Brain microvascular endothelial cell (primary cell): ENCODE measurements at places on chromosomes 1 and 21.

DNA sequence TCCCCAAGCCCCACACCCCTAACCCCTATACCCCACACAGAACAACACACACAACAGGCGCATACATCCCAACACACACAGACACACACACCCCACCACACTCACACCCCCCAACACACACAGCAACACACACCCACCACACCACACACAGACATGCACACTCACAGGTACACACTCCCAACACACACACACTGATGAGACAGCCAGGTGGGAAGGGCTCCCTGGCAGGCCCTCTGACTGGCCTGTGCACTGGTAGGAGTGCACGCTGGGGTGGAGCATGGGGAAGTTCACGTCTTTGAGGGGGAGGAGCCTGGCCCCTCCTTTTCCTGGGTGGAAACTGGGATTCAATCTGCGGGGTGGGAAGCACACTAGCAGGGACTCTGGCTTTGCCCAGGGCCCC lies 116.7 kb downstream of the RHOU start:
- DNase-seq = no peak

DNA sequence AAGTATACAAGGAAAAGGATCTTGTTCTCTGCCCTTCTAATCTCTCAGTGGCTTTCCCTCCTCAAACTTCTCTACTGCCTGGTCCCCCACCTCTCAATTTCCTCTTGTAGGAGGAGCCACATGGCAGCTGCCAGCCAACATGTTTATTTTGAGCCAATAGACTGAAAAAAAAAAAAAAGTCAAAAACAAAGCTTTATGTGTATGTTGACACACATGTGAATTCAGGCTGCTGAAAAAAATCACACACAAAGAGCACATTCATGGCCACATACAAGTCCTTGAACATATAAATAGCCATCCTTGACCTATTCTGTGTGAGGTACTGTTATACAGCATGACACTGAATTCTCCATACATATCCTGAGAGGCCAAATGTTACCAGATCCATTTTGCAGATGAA lies 3.7 kb downstream of the PTPN14 start:
- DNase-seq = no peak

GRCh38 chr1:86156566-86157455 lies at the start of gene COL24A1:
TSS of gene COL24A1 (minus strand) at chr1:86156772. CDS start at chr1:86156396, 376 bp downstream.
- DNase-seq = peak; percentile 54

DNA sequence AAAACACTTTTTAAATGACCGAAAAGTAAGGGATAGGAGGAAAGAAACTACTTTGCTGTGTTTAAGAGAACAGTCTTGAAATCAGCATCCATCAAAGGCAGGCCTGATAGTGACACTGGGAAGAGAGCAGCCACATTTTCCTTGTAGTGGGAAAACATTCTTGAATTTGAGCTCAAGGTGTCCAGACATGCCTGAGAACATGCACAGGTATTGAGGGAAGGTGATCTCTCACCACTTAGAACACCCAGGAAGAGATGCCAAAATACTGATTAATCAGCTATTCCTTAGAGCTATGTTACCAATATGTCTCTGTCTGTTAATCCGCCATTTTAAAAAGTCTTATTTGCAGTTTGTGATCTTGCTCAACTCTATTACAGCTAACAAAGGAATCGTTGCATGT lies 25.9 kb downstream of the IL12RB2 start:
- no peak for DNase-seq

DNA sequence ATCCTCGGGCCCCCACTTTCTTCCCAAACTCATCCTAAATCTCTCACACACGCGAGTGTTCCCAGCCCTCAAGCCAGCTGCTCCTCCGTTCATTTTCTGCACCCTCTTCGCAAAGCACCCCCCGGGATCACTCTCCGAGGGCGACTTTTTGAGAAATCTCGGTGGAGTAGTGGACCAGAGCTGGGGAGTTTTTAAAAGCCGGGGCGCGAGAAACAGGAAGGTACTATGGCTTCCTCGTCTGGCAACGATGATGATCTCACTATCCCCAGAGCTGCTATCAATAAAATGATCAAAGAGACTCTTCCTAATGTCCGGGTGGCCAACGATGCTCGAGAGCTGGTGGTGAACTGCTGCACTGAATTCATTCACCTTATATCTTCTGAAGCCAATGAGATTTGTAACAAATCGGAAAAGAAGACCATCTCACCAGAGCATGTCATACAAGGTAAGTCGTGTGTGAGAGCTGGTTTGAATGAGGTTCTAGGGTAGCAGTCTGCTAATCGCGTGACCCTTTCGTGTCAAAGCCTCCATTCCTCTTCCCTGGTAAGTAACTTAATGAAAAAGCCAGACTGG lies 800 bp downstream of the DR1 start:
- DNase-seq = no peak

DNA sequence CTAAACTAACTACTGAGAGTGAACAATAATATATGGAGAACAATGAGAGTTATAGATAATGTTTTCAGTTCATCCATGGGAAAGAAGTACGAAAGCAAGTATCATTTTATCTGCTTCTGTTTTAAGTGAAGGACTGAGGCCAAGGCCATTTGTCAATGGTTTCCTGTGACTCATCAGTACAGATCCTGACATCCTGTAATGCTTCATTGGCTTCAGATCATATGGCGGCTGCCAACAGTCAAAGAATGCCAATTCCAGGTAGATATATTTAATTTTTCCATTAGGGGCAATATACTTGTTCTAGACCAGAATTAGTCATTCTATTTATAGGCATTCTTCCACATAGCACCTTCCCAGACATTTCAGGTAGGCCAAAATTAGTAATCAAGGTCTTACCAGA lies 97.3 kb downstream of the USH2A start:
- no peak for DNase-seq

DNA sequence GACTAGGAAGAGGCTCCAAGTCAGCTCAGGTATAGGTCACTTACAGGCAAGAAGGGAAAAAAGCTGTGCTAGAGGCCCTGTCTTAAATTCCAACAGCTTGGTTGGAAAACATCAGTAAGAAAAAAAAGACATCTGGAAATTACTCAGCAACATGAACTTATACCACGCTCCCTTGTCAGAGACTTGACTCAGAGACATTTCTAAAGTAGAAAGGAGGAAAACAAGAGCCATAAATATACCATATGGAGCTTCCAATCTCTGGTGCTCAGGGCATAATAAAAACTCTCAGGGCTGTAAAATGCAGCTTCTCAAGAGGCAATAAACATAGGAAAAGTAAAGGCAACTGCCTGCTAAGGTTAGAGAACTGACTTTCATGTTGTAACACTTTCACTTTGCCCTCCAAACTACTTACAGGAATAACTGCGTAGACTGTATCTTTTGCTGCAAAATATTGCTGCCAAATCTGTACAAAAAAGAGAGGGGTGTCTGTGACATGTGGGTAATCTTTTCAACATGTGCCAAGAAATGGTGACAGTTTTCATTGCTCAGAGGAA lies 14.7 kb downstream of the ATPAF1 start:
- no peak for DNase-seq

GRCh38 chr1:236123563-236123962 lies 18.8 kb upstream of the GPR137B start:
- DNase-seq = no peak

- DNase-seq = no peak
Measured at GRCh38 chr1:184614667-184615066, 140.0 kb downstream of the EDEM3 start.

DNA sequence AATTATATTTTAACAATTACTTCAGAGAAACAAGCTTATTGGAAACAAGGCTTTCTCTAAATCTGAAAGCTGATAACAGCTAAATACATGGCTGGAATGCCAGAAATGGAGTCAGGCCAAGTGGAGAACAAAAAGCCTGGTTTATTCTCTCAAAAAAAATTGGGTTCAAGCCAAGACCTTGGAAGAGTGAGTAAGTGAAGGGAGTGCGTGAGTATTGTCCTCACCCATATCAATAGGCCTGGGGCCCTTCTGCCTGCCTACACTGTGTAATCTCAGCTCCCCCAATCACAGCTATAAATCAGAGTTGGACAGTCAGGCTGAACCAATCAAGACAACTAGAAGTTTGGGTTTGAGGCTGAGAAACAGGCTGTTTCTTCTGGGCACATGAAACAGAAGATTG lies 7.4 kb downstream of the KYAT3 start:
- DNase-seq = peak; percentile 88

GRCh38 chr1:207897188-207897587 lies 13.7 kb downstream of the CD34 start:
- no peak for DNase-seq

- no peak for DNase-seq
Measured at GRCh38 chr1:218779341-218780100, 394.2 kb upstream of the LYPLAL1 start.

- no peak for DNase-seq
Measured at GRCh38 chr1:167457936-167458584, 60.3 kb downstream of the CD247 start.

GRCh38 chr1:196027127-196027526 lies 581.1 kb downstream of the KCNT2 start:
- DNase-seq = no peak

DNA sequence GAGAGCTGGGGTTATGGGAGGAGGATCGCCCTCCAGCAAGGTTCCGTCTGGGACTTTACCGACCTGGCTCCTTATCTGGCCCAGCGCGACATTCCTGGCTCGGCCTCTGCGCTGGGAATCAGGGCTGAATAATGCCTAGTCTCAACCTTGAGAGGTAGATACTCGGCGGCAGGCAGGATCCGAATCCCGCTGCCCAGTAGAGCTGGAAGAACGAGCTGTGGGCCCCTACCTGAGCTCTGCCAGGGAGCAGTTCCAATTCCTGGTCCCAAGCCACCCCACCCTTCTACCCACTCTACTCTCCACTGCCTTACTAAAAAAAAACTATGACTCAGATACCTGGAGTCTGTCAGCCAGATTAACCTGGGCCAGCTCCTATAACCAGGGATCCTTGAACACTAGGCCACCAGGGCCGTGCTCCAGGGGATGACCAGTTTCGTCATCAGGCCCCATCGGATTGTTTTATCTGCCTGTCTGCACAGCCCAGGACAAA lies 53.6 kb downstream of the RHBG start:
- DNase-seq = no peak

- no peak for DNase-seq
Measured at GRCh38 chr1:76939817-76940216, 72.5 kb downstream of the ST6GALNAC5 start.

GRCh38 chr1:227429447-227430359 lies 111.4 kb upstream of the CDC42BPA start:
- DNase-seq = peak; percentile 47

- DNase-seq = no peak
Measured at GRCh38 chr1:155864393-155864792, 5.0 kb downstream of the SYT11 start.

DNA sequence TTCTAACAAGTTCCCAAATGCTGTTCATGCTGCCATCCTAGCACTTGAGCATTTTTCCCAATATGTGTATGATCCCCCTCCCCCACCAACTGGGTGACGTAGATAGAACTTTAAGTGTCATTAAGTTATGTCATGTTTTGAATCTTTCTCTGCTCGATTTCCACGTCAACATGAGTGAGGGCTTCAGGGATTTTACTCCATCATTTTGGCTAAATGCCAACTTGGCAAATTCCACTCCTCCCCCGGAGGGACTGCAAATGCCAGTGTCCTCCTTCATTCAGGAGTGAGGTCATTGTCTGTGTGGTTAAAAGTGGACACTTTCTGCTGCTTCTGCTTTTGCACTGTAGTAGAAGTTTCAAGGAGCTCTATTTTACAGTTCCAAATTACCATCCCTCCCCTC lies 201.7 kb downstream of the FGGY start:
- DNase-seq = no peak

- DNase-seq = no peak
Measured at GRCh38 chr1:2530513-2531361, 674 bp upstream of the HES5 start.

- DNase-seq = no peak
Measured at GRCh38 chr21:42616941-42617340, 36.5 kb upstream of the PDE9A start.

GRCh38 chr1:16425125-16426025 lies 11.8 kb downstream of the SPATA21 start:
- DNase-seq = no peak
